Mesenteric fat pad (tissue), 1 donor: ENCODE measurements at places on chromosomes 2 and 18.

DNA sequence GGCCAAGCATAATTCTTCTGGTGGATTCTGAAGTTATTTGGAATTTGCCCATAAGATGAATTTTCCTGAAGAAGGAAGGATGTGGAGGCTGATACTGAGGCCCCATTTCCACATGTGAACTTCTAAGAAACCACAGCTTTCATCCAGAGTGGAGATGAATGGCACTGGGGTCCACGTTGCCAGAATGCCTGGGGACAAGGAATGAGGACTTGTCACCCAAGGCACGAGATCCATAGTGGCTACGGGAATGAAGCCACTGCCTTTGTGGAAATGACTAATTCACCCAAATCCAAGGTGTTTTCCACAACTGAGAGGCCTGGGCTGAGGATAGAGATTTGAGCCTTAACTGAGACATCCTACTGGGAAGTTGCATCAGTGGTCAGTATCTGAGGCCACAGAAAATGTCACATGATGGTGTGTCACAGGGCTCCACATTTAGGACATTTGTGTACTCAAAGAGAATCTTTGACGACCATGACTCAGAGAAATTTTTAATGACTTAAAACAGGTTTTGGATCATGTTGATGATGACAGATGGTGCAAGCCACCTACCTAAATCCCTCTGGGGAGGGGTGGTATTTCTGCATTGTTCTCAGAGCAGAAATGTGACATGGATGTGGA lies 286.1 kb downstream of the SOX11 start:
- no peak for DNase-seq

DNA sequence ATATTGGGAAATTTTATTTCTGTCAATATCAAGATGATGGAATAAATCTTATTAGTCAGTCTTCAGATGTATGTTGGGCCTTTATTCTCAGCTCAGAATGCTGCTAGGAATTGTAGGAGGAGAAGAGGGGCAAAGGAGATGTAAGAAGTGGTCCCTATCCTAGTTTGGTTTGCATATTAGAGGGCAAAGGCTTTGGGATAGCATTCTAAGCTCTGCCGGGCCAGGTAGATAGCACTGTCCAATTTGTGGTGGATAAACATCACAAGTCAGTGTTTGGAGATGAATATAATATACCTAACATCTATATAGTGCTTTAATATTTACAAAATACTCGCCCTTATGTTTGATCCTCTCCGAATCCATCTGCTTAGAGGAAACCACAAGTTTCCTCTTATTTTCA lies 149.2 kb downstream of the GULP1 start:
- no peak for DNase-seq

GRCh38 chr2:203824603-203825002 lies 43.0 kb upstream of the CTLA4 start:
- DNase-seq, result no peak

DNA sequence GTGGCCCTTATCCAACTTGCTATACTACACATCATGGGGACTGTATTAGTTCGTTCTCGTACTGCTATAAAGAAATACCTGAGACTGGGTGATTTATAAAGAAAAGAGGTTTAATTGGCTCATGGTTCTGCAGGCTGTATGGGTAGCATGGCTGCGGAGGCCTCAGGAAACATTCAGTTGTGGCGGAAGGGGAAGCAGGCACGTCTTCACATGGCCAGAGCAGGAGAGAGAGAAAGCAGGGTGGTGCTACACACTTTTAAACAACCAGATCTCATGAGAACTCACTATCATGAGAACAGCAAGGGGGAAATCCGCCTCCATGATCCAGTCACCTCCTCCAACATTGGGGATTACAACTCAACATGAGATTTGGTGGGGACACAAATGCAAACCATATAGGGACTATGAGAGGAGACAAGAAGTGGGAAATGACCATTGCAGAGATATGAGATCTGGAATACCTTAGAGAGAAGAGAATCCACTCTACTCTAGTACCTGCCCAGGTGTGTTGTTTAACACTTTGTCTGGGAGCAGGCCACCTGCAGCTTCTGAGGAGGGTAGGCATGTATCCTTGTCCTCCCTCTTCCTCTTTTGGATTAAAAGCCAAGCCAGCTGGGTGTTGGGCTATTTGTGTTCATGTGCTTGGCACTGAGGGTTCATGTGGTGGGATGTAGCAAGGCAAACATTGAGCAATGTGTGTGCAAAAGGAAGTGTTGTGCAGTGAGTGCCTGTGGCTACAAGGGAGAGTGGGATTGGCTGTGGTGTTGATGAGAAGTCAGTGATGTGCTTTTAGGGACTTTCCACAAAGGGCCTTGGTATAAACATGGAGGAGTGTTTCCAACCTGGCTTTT lies 22.8 kb downstream of the TTLL4 start:
- no peak for DNase-seq
